ENCODE measurements at places on chromosomes 16 and 17.

- no peak for DNase-seq
Observed at GRCh38 chr16:25065899-25066298, 45.6 kb upstream of the LCMT1 start.

GRCh38 chr17:48804936-48805411 lies 12.1 kb downstream of the TTLL6 start:
- peak; percentile 67 for DNase-seq

GRCh38 chr16:1906055-1906845 lies 12.0 kb downstream of the HS3ST6 start:
- no peak for DNase-seq

- no peak for DNase-seq
Observed at GRCh38 chr17:40588552-40588951, 23.3 kb upstream of the CCR7 start.

DNA sequence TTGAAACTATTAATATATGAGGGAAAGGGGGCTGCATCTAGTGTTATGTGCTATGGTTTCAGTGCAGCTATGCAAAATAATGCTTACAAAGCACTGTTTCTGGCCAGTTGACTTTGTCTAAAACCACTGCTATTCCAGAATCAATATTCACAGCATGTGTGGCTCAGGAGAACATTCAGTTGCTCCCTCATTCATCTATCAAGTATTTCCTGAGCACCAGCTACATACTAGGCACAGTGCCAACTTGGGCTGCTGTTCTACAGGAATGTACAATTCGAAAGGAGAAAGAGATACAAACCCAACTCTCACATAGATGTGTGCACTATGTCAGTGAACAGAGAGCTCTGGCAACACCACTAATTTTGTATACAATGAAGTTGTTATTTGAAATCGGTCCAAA lies 183.0 kb downstream of the PHKB start:
- peak; percentile 19 for DNase-seq

GRCh38 chr17:52789829-52790228 lies 631.3 kb upstream of the CA10 start:
- no peak for DNase-seq

DNA sequence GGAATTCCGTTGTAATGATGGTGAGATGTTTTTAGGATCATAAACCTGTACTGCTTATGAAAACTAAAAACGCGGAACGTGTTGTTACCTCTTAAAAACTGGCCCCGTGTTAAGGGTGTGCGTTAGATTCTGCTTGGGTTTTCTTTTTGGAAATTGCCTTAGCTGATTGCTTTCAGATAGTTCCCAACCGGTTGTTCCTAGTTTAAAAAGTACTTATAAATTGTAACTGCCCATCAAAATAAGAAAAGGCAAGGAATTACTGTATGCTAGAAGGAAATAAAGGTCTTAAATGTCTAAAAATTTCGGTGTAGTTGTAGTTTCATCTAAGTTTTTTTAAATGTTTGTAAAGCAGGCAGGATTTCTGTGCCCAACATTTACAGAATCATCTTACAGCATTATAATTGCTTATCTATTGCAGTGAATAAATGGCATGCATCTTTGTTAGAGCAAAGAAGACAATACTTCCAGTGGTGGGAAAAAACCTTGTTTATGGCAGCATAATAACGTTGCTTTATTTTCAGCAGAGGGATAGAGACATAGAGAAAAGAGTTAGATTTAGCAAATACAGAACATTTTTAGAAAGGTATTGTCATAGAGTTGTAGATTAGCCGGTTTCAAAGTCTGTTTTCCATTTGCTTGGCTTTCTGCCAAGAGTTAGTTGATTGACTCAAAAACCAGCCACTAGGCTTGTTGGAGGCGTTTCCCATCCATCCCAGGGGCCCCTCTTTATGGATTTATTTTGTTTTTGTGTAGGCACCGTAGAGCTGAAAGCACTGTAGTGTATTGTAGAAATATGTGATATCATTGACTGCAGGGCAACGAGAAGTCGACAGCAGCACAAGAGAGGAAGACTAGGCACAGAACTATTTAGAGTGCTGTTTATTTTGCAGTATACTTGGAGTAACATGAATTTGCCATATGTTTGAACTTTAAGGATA lies 1.7 kb downstream of the PPM1D start:
- peak; percentile 64 for DNase-seq

GRCh38 chr17:44164476-44164875 lies 6.0 kb upstream of the ASB16 start:
- no peak for DNase-seq

- no peak for DNase-seq
Observed at GRCh38 chr17:55607731-55608341, 96.6 kb upstream of the SMIM36 start.

- DNase-seq, result no peak
Observed at GRCh38 chr16:87149051-87149450, 168.1 kb downstream of the C16orf95 start.

All from suppressor macrophage (primary cell).